Bronchial epithelial cell (primary cell): ENCODE measurements at places on chromosomes 4 and X.

GRCh38 chr4:25011135-25011866 is 19.4 kb downstream of the LGI2 start:
- DNase-seq, result no peak

- no peak for DNase-seq
Measured at GRCh38 chr4:16055873-16056272, 27.9 kb downstream of the PROM1 start.

DNA sequence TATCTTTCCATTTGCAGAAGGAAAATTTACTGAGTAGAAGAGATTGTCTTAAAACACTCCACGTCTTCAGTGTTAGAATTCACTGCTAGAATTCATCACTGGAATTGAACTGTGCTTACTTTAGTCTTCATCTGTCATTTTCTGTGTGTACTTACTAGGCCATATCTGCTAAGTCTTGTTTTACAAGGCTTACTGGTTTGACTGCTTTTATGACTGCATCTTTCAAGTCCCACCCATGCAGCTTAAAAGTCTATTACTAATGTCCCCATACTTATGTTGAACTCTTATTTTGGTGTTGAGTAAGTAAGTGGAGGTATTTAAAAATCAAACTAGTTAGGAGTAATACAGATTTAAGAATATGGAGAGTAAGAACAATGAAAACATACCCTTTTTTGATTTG is 14.6 kb downstream of the CLCN3 start:
- peak; percentile 93 for DNase-seq

GRCh38 chrX:46994096-46994495 is 81.9 kb downstream of the JADE3 start:
- no peak for DNase-seq

GRCh38 chr4:68617003-68617698 is 41.0 kb upstream of the UGT2B17 start:
- no peak for DNase-seq

DNA sequence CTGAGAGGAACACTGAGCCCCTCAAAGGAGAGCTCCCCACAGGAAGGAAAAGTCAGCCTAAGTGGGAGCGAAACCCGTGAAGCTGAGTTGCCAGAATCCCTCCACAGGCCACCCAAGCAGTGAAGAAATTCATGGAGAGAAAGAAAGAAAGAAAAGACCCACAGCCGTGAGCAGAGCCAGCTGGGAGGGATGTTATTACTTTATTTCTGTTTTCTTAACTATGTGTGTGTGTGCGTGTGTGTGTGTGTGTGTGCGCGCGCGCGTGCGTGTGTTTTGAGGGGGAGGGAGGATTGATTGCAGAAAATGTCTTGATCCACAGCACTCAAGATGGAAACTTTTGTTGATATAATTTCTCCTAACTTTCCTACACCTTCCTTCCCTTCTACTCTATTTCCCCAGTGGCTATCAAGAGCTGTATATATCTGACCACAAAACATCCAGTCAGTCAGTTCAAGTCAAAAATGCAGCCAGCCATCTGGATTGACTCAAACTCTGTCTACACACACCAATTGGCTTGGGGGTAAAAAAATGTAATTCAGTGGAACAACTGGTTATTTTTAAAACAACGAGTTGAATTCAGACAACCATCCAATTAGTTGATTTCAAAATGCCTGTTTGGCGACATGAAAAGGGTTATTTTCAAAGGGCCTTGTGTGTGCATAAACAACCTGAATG is 13.8 kb upstream of the GPC3 start:
- no peak for DNase-seq

GRCh38 chrX:10514891-10515290 is 105.5 kb downstream of the MID1 start:
- DNase-seq, result no peak

DNA sequence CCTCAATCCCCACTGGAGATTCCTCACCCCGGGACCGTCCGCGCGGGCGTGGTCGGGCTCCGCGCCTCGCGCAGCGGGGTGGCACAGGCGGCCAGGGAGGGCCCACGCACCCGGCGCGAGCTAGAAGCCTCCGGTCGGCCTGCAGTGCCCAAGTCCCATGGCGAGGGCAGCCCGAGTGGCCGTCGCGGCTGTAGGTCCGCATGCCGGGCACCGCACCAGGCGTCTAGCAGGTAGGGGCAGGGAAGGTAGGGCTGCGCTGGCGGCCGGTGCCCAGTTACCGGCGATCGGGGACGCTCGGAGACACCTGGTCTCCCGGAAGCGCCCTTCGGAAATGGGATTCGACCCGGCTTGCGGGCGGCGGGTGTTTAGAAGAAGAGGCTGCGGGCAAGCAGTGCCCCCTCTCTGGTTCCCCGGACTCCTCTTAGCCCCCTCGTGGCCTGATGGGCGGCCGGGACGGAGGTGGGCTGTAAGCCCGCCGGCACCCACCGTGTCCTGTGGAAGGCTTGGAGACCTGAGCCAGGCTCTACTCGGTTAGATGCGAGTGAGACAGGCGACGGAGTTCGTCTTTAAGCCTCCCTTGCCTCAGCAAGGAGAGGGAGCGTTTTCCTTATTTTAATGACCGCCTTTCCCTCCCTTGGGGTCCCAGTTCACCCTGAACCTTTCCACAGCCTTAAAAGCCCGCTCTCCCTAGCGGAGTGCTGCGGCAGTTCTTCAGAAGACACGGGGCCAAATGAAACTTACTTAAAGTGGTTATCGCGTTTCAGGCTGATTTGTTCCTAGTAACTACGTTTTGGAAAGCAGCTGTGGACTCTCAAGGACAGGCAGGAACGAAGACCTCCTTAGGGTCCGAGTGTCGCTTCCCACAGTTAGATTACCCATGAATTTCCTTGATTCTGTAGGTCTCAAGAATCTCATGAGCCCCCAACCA is 821 bp downstream of the SLITRK2 start:
- no peak for DNase-seq

DNA sequence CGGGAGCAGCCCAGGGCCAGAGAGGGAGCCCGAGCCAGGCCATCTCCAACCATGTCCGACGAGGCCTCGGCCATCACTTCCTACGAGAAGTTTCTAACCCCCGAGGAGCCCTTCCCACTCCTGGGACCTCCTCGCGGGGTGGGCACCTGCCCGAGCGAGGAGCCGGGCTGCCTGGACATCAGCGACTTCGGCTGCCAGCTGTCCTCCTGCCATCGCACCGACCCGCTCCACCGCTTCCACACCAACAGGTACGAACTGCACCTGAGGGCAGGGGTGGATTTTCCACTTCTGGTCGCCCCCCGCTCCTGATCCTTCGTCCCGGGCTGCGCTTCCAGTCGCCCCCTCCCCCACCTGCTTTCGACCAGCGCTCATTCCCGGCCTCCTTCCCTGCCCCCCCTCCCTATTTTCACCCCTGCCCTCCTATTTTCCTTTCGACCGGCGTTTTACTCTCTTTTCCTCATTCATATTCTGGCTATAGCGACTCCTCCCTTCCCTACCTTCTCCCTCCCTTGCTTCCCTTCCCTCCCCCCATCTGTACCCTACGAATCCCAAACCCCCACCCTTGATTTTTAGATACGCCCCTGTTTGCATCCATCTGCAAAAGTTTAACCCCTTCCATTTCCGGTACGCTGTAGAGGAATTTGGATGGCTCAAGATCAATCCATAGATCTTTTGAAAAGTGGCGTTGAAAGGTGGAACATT is 633 bp downstream of the FAM199X start:
- no peak for DNase-seq

DNA sequence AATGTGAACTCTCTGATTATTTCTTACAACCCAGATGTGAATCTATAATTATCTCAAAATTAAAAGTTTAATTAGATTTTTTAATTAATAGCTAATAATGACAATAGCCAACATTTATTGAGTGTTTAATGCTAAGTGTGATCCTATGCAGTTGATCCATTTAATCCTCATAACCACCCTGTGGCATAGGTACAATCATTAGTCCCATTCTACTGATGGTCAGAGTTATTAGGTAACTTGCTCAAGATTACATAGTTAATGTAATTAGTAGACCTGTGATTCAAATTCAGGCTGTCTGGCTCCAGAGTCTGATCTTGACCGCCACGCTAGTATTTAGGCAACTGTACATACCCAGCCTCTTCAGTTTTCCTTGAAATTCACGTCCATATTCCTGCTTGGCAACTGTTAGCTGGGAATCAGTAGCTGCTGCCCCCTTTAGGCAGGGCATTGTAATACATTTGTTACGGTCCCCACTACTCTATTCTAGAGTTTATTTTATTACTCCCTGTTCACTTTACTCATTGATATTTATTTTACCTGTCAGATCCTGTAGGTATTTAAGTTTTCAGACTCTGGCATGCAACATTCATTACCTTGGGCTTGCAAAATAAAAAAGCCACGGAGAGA is 20.6 kb upstream of the TEC start:
- DNase-seq, result peak; percentile 37

DNA sequence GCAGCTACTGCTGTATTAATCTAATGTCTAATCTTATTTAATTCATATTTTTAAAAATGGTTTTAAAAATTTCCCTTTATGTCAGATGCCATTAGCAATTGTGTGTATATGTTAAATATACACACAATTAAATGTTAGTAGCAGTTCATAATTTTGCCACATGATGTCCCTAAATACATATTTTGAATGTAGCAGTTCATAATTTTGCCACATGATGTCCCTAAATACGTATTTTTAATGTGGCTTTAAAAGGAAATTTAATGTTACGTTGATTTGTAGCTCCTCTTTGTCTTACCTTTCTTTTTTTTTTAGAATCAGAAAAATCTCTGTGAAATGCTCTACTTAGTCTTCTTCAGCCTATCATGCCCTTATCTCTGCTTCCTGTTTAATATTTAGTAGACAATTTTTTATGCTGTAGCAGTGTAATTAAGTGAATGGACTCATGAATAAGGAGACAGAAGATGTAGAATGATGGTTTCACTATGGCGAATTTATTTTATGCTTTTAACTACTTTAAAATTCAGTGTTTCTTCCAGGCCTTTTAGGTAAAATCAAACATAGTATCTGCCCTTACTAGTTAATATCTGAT is 26.1 kb downstream of the RBM46 start:
- peak; percentile 58 for DNase-seq

- DNase-seq, result no peak
Measured at GRCh38 chrX:146435472-146435871, 374.1 kb upstream of the CXorf51B start.

- DNase-seq, result no peak
Measured at GRCh38 chr4:8702516-8703400, 110.2 kb downstream of the CPZ start.

DNA sequence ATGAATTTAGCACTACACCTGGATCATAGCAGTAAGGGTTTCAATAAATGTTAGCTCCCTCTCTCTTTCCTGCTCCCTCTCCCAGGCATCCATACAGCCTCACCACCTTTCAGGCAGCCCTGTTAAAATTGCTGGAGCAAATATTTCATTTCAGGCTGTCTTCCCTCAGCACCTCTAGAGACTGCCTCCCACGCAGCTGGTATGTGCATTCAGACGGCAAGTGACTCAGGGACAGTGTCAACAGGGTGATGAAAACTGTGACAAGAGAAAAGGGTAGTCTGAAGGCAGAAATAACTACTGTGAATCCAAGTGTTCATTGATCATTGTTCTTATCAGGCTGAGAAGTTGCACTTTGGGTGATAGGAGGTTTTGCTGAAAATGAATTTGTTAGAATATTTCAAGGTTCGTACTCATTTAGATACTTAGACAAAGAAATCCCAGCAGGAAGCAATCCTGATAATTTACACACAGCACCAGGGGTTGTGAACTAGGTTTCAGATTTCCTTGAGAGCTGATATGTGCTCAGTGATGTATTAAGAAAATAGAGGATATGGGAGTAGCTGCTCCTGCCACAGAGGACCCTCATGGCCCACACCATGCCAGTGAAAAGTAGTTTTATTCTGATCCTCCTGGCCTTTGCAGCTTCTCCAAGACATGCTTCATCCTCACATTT is 424.2 kb downstream of the FGF13 start:
- no peak for DNase-seq

DNA sequence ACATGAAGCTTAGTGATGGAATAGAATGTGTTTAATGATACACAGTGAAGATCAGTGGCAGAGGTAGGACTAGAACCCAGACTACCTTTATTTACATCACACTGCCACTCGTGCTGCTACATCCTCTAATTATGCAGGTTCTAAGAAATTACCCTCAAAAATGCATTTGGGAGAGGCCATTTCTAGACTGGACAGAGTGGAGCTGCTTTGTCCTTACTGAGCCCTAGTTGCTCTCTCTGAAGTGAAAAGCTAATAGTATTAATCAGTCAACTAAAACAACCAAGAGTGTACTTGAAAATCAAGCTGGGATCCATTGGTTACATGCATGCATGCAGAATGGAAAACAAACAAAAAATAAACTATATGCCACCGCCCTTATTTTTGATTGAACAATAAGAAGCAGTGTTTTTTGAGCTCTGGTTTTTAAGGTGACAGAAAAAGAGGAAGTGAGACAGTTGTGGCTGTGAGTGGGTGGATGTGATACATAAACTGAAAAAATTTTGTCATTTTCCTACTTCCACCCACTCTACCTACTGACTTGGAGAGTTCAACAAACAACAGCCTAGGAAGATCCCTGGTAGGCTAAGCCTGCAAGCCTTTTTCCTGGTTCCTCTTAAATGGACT is 6.8 kb upstream of the VSIG4 start:
- no peak for DNase-seq

DNA sequence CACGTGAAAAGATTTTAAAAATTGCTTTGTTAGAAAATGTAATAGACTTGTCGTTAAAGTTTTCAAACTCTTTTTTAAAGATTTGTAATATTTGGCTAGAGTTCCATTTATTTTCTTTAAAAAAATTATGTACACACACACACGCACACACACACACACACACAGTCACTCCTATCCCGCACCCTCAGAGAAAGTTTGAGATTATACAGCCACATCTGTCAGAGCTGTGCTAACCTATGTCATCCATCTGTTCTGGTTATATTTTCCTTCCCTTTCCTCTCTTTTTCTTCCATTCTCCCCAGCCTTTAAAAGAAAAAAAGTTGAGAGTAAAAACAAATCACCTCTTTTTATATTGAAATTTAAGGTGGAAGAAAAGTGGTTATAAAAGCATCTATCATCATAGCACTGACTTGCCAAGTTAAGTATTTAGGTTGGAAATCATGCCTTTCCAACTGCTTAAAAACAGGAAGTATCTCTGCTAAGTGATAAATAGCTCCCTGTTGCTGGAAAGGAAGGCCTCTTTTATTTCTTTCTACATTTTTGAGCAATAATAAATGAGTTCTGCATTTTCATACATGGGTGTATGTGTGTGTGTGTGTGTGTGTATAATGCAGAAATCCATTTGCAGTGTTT is 163.3 kb upstream of the SPRY1 start:
- DNase-seq, result no peak

DNA sequence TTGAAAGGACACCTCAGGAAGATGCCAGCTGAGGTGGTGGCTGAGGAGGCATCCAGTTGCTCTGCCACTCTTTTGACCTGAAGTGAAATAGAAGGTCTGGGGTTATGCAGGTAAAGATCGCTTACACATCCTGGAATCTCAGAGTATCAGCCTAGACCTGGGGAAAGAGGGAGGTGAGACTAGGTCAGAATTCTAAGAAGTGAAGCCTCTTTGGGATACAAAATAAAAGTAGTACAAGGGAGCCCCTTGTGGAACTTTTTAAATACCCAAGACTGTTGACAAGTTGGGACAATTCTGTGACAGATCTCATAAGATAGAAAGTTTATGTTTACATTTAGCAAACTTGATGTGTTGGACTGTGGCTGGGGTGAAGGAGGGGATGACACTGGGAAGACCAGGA is 263.1 kb downstream of the SPRY1 start:
- DNase-seq, result peak; percentile 42

- DNase-seq, result peak; percentile 59
Measured at GRCh38 chrX:45750639-45751038, 550.0 kb upstream of the DIPK2B start.

GRCh38 chrX:5617666-5618065 is 611.0 kb downstream of the NLGN4X start:
- DNase-seq, result no peak

- no peak for DNase-seq
Measured at GRCh38 chr4:160406263-160406825, 1303.5 kb downstream of the RAPGEF2 start.

GRCh38 chrX:857376-857775 is 226.8 kb downstream of the SHOX start:
- no peak for DNase-seq
